ENCODE measurements at places on chromosomes 6 and 20.

GRCh38 chr20:9627219-9627618 lies 112.8 kb downstream of the LAMP5 start:
- no peak for DNase-seq

DNA sequence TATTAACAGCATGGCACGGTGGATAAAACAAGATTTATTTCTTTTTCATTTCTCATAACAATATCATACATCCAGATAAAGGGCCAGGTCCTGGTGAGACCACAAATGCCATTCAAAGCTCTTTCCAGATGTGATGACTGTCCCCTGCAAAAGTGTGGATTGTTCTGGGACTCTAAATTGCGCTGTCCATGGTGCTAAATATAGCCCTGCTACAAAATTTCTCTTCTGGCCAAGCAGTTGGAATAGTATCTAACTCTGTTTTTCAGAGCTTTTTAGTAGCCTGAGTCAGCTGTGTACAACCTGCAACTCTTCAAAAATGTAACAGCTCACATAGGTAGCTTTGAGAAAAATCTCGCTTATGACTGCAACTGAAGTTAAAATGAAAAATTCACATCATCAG lies 115.8 kb downstream of the MANEA start:
- no peak for DNase-seq

DNA sequence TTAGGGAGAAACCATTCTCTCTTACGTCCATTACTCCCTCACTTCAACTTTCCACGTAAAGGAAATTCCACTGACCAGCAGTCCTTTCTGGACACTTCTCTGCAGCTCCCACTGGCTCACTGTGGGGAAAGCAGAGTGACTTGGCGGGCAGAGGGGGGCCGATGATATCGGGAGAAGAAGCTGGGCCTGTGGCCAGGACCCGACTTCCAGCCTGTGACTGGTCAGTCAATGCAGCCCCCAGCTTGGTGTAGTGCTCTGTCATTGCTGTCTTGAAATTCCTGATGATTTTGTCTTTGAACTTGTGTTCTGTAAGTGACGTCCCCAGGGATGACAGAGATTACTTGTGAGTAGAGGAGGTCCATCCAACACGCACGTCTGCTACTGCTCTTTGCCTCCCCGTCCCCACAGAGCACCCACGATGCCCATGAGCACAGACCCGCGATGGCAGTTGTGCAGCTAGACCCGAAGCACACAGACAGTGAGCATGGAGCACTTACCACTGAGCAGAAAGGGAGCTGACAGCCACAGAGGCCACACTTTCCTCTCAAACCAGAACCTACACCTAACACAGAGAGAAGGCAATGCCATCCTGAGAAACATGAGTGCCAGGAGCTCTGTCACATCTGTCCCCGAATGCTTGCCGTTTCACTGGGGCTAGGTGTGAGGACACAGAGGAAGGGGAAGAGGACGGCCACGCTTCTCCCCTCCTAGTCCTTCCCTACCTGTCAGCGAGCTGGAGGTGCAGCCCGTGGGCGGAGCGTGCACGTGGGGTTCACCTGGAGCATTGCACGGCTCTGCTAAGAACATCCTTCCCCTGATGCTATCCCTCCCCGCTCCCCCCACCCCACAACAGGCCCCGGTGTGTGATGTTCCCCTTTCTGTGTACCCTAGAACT lies 25.7 kb downstream of the DACT2 start:
- no peak for DNase-seq

- no peak for DNase-seq
These were observed 2.1 kb upstream of the CDKN1A start for GRCh38 chr6:36676141-36677058.

DNA sequence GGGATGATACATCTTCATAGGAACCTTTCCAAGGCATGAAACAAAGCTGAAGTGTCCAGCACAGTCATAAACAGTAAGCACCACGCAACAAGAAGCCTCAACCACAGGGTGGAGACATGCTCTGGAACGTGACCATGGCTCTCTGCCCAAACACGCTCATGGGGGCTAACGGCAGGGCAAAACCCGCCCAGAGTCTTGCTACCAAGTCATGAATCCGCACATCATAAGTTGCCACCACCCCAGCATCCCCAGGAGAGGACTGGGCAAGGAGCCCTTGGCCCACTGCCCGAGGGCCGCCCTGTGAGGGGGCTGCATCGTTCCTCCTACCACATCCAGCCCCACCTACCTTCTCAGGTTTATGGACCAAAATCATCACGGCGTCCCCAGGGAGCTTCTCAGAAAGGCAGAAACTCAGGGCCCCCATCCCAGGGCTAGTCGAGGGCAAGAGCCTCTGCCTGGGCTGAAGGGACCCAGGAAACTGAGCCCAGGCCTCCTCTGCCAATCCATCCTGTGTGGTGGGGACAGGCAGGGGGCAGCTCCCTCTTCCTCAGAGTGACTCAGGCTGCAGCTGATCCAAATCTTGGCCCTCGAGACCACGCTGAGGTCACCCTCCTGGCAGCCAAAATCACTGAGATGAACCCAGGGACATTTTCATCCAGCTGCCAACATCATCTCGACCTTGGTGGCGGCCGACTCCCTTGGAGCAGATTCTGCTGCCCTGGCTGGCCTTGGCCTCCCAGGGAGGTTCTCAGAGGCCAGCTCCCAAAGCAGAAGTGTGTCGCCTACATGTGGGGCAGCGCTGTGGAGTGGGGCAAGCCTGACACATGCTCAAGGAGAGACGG lies 42.6 kb downstream of the BMP7 start:
- DNase-seq, result no peak

- no peak for DNase-seq
These were observed 955.9 kb upstream of the EYS start for GRCh38 chr6:66662721-66663507.

DNA sequence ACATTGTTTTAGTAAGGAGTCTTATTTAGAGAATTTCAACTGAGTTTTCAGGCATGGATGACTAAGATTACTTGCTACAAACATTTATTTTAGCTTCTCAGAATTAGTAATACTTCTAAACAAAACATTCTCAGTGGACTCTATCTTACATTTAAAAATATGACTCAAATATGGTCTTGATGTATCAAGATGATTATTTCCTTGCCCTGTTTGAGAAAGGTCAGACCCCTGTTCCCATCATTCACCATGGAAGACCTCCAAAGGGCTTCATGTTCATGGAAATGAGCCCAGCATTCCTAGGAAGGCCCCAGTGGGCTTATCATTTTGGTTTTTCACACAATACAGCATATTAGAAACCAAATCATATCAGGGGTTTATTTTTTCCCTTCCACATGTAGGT lies 24.6 kb upstream of the TRPC4AP start:
- no peak for DNase-seq

DNA sequence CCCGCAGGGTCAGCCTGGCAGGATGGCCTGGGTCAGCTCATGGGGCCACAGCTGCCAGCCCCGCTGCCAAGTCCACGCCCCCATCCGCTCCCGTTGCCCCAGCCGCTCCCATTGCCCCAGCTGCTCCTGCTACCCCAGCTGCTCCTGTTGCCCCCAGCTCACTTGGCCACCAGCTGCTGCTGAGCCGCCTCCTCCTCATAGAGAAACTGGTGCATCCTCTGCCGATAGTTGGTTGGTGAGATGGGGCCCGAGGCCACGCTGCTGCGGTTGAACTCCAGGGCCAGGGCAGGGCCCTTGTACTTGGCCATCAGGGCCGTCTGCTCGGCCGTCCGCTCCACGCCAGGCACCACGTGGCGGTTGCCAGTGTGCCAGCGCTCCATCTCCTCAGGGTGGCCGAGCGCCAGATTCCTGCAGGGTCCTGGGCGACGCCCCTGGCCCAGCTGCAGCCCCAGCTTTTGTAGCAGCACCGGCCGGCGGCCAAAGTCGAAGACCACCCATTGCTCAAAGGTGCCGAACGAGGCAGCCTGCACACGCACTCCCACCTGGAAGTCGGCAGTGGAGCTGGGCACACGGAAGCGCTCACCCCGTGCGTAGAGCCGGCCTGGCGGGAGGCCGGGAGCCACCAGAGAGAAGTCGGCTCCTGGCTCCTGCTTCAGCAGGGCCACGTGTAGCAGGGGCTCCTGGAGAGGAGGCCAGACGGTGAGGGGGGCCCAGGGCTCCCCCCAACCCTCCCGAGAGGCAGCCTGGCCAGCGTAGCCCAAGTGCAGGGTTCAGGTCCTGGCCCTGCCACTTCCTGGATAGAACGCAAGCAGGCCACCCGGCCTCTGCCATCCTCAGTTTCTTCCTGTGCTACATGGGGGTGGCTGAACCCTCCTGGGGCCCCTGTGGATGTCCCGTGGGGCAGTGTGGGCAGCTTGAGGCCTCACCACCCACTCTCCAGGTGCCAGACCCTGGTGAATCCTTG lies 4.8 kb downstream of the HELZ2 start:
- DNase-seq, result no peak

GRCh38 chr6:110622912-110623578 lies 146.6 kb upstream of the SLC22A16 start:
- no peak for DNase-seq

- no peak for DNase-seq
These were observed 1.7 kb downstream of the TULP4 start for GRCh38 chr6:158313989-158314388.

- DNase-seq, result no peak
These were observed 161.5 kb upstream of the PTCHD4 start for GRCh38 chr6:48272518-48272917.

Data from CD8-positive, alpha-beta T cell (primary cell).